ENCODE measurements at places on chromosomes 11 and 22.
A peak's percentile ranks its signal among the peaks of the same experiment; 100 is the strongest.

DNA sequence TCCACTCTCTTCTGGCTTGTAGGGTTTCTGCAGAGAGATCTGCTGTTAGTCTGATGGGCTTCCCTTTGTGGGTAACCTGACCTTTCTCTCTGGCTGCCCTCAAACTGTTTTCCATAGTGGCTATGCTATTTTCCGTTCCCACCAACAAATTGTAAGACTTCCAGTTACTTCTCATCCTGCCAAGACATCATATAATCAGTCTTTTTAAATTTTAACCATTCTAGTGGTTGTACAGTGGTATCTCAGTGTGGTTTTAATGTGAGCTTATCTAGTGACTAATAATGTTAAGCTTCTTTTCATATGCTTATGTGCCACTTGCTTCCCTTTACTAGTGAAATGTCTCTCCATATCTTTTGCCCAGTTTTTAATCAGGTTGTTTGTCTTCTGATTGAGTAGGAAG is 13.6 kb upstream of the TRIM29 start:
- DNase-seq = no peak

DNA sequence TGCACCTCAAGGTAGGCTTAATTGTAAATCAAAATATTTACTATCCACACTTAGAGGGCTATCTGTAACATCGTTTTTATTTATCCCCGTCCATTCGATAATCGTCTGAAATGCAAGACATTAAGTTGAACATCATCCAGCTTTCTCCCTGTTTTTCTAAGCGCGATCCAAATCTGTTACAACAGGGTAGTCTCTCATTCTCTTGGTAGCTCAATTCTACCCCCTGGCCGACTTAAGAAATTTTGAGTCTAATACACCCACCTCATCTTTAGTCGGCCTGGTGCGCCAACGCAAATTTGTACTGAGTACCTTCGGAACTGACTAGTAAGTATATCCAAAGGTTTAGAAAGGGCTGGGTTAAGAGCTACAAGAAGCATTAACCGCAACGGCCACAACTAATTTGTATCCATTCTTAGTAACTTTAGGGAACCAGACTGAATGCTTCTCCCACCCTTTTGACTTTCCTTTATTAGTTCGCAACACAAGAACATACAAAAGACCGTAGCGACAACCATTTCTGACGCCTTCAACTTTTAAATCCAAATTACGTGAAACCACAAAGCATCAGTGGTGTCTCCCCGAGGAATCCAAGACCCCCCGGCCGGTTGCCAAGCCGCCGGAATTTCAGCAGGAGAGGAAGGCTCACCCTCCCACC is 1.0 kb upstream of the ZNF143 start:
- peak; percentile 63 for DNase-seq

DNA sequence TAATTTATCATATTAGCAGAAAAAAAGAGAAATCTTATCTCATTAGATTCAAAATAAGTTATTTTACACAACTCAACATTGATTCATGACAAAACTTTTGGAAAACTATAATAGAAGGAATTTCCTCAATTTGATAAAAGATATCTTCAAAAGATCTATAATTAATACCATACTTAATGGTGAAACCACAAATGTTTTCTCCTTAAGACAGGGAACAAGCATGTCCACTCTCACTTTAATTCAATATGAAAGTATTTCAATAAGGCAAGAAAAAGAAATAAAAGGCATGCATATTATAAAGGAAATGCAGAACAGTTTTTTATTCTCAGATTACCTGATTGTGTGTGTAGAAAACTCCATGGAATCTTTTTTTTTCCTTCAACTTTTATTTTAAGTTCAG is 23.6 kb downstream of the MTNR1B start:
- DNase-seq = no peak

- no peak for DNase-seq
These were observed 570.7 kb downstream of the JRKL start for GRCh38 chr11:96960476-96960875.

DNA sequence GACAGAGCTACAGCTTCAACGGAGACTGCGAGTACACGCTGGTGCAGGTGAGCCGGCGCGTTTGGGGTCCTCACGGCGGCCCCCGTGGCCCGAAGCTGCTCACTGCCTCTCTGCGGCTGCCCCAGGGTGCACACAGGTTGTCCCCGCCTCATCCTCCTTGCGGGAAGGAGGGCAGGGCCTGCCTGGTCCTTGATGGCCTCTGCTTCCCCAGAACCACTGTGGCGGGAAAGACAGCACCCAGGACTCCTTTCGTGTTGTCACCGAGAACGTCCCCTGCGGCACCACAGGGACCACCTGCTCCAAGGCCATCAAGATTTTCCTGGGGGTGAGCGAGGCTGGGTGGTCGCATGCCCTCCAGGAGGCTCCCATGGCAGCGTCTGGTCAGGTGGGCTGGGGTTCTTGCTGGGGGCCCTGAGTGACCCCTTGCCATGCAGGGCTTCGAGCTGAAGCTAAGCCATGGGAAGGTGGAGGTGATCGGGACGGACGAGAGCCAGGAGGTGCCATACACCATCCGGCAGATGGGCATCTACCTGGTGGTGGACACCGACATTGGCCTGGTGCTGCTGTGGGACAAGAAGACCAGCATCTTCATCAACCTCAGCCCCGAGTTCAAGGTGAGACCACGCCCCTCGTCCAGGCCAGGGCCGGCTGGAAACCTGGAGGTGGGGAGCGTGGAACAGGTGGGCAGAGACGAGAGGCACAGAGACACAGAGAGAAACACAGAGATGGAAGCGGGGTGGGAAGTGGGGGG is 19.4 kb downstream of the MUC5AC start:
- DNase-seq = no peak

DNA sequence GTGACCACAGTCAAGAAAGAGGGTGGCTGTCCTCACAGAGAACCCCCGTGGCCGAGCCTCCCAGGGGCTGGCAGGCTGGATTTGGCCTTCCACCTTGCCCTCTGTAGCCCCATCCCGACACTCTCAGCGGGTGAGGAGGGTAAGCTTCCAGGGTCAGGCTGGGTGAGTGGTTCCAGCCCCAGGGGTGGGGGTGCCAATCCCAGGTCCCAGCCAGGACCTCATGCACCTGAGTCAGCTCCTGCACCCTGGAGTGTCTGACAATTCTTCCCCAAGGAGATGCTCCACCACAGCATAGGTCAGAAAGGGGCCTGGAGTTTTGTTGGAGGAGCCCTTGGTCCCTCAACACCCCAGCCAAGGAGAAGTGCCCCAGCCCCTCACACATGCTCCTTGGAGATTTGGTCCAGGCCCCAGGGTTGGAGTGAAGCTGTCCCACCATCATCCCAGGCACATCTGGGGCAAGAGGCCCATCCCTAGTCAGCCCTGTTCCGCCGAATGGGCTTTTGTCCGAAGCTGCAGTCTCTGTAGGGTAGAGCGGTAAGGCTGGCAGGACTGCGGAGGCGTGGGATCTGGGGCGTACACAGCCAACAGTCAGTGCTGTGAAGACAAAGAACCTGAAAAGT is 8.4 kb downstream of the LINC01488 start:
- DNase-seq = no peak

DNA sequence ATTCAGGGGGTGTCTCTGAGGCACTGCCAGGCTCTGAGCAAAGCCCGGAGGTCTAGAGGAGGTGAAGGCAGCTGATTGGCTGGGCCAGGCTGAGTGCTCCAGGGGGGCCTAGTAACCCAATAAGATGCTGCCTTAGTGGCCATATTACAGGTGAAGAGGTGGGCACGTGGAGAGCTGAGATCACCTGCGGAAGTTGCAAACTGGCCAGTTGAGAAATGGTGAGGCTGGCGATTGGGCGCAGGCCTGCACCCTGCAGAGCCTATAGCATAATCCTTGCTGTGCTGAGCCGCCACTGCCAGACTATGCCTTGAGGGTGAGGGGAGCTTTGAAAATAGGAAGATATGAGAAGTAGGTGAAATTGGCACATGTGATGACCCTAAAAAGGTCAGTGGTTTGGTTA is 21.7 kb downstream of the DERL3 start:
- no peak for DNase-seq

GRCh38 chr11:131454989-131455388 is 84.6 kb downstream of the NTM start:
- DNase-seq = no peak

GRCh38 chr11:75105462-75105925 is 8.8 kb upstream of the OR2AT4 start:
- peak; percentile 7 for DNase-seq

GRCh38 chr11:96168623-96169022 is 174.4 kb downstream of the MAML2 start:
- DNase-seq = peak; percentile 62

- DNase-seq = no peak
These were observed 5.0 kb downstream of the TBC1D22A start for GRCh38 chr22:46767249-46767985.

DNA sequence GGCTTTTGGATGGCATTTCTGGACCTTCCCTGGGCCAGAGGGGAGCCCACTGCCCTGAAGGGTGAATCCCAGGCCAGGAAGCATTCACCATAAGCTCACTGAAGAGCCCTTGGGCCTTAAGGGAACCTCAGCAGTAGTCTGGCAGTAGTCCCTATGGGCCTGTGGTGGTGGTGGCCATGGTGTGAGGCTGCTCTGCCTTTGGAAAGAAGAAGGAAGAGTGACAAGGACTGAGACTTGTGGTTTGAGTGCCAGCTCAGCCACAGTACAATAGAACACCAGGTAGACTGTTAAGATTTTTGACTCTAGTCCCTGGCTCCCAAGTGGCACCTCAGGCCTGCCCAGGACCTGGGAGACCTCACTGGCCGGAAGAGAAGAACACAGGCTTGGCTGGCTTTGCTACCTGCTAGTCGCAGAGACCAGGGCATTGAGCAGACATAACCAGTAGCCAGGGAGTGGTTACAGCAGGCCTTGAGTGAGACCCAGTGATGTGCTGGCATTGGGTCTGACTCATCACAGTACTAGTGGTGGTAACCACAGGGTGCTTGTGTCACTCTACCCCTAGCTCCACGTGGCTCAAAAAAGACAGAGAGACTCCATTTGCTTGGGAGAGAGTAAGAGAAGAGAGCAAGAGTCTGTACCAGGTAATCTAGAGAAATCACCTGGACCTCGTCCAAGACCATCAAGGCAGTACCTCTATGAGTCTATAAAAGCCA is 259.8 kb upstream of the BLID start:
- no peak for DNase-seq

GRCh38 chr11:93659841-93660240 is 1.6 kb upstream of the CEP295 start:
- DNase-seq = no peak

DNA sequence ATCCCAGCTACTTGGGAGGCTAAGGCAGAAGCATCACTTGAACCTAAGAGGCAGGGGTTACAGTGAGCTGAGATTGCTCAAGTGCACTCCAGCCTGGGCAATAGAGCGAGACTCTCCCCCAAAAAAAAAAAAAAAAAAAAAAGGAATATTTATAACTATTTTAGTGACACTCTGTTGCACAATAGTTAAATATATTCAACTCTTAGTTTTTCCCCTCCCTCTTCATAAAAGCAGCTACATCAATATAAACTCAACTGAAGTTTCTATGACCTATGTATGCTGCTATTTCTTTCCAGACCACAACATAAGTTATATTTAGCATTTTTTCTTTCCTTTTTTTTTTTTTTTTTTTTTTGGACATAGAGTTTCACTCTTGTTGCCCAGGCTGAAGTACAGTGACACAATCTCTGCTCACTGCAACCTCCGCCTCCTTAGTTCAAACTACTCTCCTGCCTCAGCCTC is 19.2 kb downstream of the CELF1 start:
- no peak for DNase-seq

GRCh38 chr11:64590763-64591221 is at the start of gene SLC22A12:
Gene SLC22A12, plus strand, starts transcription at chr11:64591220. Its CDS starts 337 bp downstream, at chr11:64591557.
- DNase-seq = no peak

- DNase-seq = no peak
These were observed 22.6 kb upstream of the RCN1 start for GRCh38 chr11:32068134-32068870.

GRCh38 chr11:57251037-57251436 is 14.0 kb upstream of the APLNR start:
- no peak for DNase-seq

- DNase-seq = no peak
These were observed 123.8 kb upstream of the CCDC179 start for GRCh38 chr11:22984045-22984444.

DNA sequence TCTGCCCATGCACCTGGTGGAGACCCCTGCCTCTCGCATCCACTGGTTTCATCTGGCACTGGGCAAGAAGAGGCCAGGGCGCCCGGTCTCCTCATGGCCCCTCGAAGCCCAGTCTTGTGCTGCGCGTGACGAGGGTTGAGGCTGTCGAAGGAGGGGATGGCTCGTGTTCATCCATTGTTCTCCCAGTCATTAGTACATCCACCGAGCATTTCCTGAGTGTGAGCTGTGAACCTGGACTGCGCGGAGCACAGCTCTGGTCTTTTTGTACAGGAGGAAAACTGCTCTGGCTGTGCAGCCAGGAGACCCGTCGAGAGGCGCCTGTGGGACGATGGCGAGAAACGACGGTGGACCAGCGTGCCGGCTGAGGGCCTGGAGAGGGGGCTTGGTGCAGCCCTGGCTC is 6.8 kb downstream of the CACNA1I start:
- peak; percentile 81 for DNase-seq

DNA sequence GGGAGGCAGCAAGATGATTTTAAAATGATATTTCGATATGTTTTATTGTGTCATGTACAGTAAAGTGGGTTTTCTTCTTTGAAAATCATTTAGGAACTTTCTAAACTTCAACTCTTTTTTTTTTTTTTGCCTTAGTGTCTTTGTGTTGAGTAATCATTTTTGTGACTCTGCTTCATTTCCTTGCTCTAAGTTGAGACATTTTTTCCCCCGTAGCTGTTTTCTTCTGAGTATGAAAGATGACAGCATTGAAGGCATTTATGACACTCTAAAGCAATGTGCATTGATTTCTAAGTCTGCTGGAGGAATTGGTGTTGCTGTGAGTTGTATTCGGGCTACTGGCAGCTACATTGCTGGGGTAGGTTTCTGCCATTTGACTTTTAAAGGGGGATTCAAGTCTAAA is 23.5 kb downstream of the RRM1 start:
- DNase-seq = no peak

DNA sequence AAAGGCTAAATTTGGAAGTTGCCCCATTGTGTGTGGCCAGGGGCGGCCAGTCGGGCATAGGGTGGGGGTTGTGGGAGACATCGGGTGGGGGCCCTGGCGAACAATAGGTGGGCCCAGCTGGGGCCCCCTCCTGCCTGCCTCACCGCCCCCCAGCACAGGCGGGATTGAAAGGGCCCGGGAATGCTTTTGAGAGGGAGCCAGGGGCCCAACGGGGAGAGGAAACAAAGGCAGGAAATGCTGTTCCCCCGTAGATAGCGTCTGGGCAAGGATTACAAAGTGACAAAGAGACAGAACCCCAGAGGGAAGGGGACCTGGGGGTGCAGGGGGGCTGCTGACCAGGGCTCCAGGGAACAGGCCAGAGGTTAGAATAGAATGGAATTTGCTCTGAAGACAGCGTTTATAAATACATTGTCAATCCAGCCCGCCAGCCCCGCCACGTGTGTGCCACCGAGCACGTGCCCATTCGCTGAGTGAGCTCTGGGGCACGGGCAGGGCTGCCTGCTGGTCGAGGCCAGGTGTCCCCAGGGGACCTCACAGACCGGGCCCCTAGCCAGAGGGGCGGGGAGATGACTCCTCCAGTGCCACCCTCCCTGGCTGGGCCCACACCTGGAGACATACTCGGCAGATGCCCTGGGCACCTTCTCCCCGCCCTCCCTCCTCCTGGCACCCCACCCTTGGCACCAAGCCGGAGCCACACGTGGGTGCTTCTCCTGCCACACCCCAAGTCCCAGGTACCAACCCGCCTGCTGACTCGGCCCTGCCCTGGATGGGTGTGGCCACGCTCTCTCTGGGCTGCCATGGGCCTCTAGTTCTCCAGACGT is 9.7 kb downstream of the PDGFB start:
- DNase-seq = peak; percentile 54

Measured in lung microvascular endothelial cell (primary cell).